GM10248 (cell line): ENCODE measurements at places on chromosomes 1 and 21.

- peak; percentile 70 for DNase-seq
These were observed 176.9 kb upstream of the LMO4 start for GRCh38 chr1:87151500-87152421.

DNA sequence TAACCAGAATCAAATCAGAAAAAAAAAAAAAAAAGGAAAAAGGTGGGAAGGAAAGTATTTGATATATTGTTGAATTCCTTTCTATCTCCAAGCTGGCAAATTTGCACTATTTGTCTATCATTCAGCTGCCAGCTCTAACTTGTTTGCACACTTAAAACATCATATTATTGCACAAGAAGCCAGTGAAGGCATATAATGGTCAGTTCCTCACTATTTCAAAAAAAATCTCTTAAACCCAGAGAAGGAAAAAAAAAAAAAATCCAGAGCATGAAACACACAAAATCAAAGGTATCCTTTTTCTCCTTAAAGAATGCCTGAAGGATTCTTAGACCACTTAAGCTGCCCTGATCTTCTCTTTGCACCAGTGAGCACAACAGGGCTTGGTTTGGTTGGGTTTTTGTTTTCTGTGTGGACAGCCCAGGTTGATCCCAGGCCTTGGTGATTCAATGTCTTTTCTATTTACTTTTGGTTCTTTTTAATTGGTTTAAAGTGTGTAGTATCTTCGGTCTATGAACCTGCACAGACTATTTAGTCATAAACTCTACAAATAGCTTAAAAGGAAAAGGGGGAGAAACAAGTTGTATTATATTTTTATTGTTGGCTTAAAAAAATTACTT, 40.2 kb downstream of the DUSP10 start:
- no peak for DNase-seq

DNA sequence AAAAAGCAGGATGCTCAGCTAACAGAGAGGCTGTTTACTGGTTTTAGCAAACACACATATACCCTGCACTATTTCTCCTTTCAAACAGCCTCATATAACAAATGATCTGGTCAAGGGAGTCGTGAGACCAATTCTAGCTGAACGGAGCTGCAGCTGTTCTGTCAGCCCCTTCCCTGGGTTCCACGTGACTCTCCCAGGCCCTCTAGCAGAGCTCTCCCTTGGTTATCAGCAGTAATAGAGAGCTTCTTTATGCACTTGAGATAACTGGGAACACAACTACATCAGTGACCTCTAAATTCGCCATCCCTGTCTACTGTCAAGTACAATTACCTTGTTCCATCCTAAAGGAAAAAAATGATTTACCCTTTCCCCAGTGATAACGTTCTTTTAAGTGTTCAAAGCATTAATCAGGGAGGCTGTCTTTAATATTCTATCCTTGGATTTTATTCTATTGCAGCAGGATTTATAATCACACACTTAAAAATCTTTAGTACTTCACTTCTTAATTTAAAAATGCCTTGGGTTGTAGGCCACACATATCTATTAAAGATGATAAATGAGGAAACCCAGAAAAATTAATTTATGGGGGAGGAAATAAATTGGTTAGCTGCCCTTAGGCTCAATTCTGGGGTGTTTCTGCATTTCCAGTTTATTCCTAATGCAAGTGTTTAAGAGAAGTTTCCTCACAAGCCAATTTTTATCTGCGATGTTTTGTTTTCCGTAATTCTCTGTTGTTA, 28.2 kb downstream of the PTGER3 start:
- DNase-seq: no peak

DNA sequence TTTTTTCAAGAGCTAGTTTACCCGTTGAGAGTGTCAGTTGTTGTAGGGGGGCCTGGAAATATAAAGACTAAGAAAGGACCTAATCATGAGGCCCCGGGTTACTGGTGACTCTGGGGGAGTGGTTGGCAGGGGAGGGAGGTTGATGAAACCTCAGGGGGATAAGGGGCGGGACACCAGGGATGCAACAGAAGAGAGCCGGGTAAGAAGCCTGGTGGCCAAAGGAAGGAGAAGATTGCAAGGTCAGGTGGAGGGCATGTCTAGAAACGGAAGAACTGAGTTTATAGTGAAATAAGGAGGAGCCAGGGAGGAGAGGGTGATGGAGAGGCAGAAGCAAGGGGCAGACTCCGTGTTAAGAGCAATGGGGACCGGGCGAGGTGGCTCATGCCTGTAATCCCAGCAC, 12.5 kb upstream of the SPOCD1 start:
- DNase-seq: no peak

GRCh38 chr1:32927441-32927840, 26.3 kb upstream of the TMEM54 start:
- DNase-seq: no peak

- DNase-seq: no peak
These were observed 7.1 kb downstream of the TMEM51 start for GRCh38 chr1:15160626-15161025.

DNA sequence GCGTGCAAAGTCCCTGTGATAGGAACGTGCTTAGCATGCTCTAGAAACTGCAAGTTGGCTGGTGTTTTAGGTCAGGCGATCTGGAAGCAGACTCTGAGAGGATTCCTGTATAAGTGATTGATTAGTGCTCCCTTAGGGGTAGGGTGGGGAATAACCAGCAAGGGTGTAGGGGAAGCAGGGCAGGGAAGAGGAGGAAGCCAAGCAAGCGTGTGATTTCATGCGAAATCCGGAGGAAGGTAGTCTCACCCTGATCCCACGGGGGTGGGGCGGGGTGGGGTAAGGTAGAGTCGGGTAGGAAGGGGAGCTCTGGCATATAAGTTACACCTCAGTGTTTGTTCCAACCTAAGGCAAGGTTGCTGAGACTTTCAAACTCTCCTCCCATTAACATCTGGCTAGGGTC, 24.9 kb upstream of the CTPS1 start:
- DNase-seq: no peak

- DNase-seq: no peak
These were observed 34.0 kb upstream of the ACADM start for GRCh38 chr1:75690547-75690946.

GRCh38 chr1:156696755-156697154, 8.6 kb downstream of the CRABP2 start:
- DNase-seq: no peak

DNA sequence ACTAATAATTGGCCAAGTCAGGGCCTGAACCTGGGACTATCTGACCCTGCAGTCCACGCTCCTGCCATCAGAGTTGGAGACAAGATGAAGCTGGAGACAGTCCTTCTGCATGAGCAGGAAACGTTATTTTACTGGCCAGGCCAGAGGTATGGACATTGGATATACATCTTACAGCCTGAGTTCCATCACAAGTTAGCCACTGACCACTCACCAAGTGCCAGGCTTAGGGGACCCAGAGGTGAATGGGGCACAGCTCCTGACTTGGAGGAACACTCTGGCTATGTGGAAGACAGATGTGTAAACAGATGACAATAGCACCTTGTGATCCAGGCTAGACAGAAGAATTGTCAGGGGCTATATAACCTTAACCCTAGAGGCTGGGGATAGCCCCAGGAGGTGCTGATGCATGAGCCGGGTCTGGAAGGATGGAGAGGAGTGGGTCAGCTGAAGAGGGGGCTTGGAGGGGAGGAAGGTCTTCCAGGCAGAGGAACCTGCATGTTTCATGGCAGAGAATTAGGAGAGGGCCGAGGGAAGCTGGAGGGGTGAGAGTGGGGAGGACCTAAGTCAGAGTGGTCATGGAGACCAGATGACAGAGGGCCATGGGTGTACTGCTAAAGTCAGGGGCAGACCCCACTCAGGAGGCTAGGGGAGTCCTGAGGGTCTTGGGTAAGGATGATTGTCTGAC, 52.5 kb upstream of the DMRTB1 start:
- DNase-seq: no peak

- DNase-seq: peak; percentile 70
These were observed 9.0 kb downstream of the IFNAR2 start for GRCh38 chr21:33238565-33239255.

GRCh38 chr1:81391125-81391828, 409.5 kb upstream of the ADGRL2 start:
- no peak for DNase-seq

- DNase-seq: no peak
These were observed 2.3 kb downstream of the SF3B4 start for GRCh38 chr1:149925345-149925744.

GRCh38 chr1:82927753-82928152, 1071.2 kb downstream of the TTLL7 start:
- no peak for DNase-seq

GRCh38 chr1:61372944-61373343, 290.6 kb downstream of the NFIA start:
- DNase-seq: no peak

- DNase-seq: no peak
These were observed 808.7 kb downstream of the NCAM2 start for GRCh38 chr21:21806711-21807597.

- peak; percentile 36 for DNase-seq
These were observed 212.7 kb upstream of the JUN start for GRCh38 chr1:58996341-58997059.

GRCh38 chr1:151710187-151710840, 6.3 kb downstream of the CELF3 start:
- no peak for DNase-seq

- no peak for DNase-seq
These were observed 175.6 kb upstream of the HP1BP3 start for GRCh38 chr1:20962576-20963258.

DNA sequence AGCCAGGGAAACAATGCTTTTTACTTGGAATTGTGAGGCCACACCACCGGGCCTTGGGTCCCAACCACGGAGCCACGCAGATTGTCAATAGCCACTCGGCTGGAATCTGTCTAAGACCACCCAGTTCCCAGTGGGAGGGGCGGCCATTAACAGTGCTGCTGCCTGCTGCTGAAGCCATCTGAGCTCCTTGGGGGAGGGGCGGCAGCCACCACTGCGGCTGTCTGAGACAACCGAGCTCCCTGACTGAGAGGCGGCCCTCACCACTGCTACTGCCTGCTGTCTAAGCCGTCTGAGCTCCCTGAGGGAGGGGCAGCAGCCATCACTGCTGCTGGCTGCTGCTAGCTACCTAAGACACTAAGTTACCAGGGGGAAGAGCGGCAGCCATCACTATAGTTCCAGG, 64.3 kb downstream of the DMRTA2 start:
- DNase-seq: no peak

- DNase-seq: no peak
These were observed 44.1 kb downstream of the CRB1 start for GRCh38 chr1:197312163-197312562.

GRCh38 chr1:171213559-171214454, 28.7 kb downstream of the FMO2 start:
- no peak for DNase-seq

GRCh38 chr1:56268519-56269140, 310.7 kb downstream of the PLPP3 start:
- no peak for DNase-seq

DNA sequence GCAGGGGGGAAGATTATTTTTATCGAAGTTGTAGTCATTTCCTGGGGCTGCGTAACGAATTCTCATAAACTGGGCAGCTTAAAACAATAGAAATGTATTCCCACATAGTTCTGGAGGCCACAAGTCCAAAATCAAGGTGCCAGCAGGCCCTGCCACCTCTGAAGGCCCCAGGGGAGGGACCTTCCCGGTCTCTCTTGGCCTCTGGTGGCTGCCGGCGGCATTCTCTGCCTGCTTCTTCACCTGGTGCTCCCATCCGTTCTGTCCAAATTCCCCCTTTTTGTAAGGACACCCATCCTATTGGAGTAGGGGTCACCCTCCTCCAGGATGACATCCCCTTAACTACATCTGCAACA, 92.8 kb downstream of the PDE9A start:
- no peak for DNase-seq

DNA sequence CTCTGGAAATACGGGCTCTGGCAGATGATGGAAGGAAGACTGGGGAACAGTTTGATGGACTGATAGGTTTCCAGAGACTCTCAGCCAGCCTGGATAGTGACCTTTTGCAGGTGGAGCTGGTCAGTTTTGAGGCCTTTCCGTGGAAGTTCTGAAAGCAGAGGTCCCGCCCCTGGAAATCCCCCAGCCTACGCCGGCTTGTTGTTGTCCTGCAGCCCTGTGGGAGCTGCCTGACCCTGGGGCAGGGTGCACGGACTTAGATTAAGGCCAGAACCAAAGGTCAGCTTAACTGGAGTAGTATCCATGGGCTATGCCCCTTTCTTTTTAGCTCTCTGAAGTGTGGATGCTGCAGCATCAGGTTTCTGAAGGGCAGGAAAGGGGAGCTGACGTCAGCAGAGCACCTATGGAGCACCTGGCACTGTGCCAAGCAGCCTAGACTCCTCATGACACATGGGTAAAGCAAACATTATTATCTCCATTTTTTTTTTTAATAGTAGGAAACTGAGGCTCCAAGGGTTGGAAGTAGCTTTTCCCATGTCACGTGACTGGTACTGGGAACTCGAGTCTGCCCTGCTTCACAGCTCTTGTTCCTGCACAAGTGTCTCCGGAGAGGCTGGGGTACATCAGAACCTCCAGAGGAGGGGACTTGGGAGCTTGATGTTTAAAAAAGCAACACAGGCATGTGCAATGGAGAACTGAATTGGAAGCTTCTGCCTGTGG, 38.5 kb downstream of the IER5 start:
- DNase-seq: no peak
